Stimulated activated CD8-positive, alpha-beta memory T cell treated with anti-CD3 and anti-CD28 coated beads, Interleukin-7, amount 100 ng/mL, for 4 hours (primary cell): ENCODE measurements at places on chromosomes 4 and X.

DNA sequence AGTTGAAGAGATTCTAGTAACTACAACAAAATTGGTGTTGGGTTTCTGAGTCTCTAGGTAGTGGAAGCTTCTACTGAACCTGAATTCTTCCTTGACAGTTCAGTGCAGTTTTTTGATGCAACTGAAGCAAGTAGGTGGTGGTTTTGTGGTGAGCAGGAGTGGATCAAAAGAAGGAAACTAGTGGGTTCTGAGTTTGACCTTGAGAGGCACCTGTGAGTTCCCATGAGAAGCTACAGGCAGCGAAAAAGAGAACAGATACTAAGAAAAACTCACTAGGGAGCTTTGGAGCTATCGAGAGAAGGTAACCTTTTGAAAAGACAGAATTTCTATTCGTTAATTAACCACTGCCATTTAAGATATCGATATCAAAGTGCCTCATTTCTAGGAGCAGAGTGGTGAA is 145.2 kb downstream of the PDHA2 start:
- no peak for DNase-seq

GRCh38 chr4:173169178-173169427 is 492 bp downstream of the GALNT7 start:
- no peak for DNase-seq

DNA sequence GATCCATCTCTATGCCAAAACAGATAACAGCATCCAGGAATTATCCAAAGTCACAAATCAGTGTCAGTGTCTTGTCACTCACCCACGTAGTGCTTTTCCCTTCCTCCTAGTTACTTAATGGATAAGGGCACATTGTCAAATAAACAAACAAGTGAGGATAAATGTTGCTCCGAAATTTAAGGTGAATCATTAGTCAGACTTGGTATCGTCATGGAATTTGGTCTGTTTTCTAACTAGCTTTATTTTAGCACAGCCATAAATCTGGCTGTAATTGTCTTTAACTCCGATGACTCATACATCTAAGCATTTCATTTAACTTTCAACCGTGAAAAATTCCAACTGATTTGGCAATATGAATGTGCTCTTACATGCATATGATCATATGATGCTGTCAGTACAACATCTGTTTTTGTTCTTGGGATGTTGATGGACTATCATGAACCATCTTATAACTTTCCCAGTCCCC is 83.3 kb downstream of the SNCA start:
- DNase-seq: no peak

DNA sequence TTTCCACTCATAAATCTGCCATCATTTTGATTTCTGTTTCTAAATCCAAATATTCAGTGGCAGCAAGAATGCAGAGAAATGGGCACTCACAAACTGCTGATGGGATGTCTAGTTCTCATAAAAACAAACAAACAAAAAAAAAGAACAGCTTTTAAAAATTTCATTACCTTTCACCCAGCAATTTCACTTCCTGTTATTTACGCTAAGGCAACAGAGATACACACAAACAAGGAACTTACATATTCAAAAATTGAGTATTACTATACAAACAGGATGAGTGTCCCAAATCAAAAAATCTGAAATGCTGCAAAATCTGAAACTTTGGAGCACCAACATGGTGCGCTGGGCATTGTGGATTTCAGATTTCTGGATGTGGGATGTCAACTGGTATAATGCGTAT is 36.4 kb downstream of the FAT1 start:
- no peak for DNase-seq

GRCh38 chrX:140866446-140866845 is 135.9 kb upstream of the SPANXB1 start:
- DNase-seq: no peak

DNA sequence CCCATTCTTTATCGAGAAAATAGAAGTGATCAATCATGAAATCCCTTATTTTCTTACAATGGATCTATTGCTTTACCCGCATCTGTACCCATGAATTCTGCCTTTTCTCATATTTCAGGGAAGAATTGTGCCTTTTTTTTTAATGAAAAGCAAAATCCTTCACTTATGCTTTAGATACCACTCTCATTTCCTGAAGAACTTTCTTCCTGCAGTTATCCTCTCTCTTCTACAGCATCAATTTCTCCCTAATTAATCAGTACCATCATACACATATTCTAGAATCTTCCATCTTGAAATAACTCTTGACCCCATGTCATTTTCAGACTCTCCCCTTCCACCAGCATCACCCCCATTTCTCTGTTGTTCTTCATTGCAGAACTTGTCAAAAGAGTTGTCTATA is 26.6 kb downstream of the ARL9 start:
- no peak for DNase-seq

GRCh38 chr4:64727960-64728359 is 318.7 kb upstream of the TECRL start:
- DNase-seq: no peak

DNA sequence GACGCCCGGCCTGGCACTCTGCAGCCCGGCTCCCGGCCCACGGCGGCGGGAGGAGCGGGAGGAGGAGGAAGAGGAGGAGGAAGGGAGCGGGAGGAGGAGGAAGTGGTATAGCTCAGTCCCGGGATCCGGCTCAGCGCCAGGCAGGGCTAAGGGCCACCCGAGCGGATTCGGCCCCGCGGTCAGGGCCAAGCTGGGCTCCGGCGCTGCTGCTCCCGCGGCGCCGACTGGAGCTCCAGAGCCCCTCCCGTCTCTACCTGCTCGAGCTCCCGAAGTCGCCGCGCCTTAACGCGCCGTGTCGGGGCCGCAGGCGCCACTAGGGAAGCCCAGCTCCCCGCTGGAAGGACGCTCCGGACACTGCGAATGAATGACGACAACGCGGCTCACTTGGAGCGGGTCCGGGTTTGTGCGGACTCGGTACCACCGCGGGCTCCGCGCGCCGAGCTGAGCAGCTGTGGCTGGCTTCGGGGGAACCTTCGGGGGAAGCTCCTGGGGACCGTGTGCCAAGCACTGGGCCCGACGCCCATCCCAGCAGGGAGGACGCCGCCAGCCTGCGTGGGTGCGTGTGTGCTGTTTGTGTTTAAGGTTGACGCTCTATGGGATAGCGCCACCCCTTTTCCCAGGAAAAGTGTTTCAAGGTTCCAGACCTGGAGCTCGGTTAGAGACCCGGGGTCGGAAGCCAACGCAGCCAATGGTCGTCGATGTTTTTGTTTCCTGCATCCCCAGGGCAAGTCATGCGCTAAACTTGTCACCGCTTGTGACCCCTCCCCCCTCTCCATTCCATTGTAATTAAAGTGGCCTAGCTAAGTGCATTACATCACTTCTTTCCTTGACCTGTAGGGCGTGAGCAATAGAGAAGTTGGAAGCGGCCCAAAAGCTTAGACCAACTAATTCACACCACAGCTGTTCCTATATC is at the start of gene TBC1D9:
TBC1D9 (minus strand) TSS at position 67 of the 913 bp plus-strand sequence. CDS start 340 bp downstream, outside the sequence.
- no peak for DNase-seq

- DNase-seq: no peak
Measured at GRCh38 chr4:186304866-186305505, 39.0 kb downstream of the F11 start.

DNA sequence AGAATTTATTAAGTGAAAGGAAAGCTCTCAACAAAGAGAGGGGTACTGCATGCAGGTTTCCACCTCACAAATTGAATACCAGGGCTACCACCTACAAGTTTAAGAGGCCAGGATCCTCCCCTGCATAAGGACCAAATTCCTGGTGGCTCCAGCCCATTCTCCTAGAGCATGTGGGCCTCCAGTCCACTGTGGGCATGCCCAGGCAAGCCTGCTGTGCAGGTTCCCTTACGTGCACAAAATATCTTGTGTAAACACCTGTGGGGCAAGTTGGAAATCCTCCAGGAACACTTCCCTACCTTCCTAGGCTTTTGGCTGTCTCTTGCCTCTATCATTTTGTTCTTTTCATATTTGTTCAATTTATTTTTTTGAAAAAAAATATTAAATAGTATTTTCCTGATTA is 724.3 kb downstream of the ARAP2 start:
- no peak for DNase-seq

GRCh38 chr4:94934201-94934600 is 176.4 kb downstream of the BMPR1B start:
- no peak for DNase-seq

DNA sequence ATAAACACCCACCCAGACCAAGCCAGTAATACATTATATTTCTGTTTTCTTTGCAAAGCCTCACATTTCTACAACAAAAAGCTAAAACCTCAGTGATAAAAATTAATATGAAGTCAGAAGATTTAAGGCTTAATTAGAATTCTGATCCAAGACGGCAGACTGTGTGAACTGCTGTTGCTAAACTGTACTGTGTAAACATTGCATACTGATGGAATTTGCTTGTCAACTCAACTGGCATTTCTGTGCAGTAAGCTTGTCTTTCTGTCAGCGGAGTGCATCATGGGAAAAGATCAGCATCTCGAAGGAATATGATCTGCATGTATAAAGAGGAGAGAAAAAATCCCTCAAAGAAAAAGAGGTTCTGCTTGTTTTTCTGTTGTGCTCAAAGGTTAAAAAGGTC is 69.4 kb upstream of the SPANXB1 start:
- DNase-seq: no peak

DNA sequence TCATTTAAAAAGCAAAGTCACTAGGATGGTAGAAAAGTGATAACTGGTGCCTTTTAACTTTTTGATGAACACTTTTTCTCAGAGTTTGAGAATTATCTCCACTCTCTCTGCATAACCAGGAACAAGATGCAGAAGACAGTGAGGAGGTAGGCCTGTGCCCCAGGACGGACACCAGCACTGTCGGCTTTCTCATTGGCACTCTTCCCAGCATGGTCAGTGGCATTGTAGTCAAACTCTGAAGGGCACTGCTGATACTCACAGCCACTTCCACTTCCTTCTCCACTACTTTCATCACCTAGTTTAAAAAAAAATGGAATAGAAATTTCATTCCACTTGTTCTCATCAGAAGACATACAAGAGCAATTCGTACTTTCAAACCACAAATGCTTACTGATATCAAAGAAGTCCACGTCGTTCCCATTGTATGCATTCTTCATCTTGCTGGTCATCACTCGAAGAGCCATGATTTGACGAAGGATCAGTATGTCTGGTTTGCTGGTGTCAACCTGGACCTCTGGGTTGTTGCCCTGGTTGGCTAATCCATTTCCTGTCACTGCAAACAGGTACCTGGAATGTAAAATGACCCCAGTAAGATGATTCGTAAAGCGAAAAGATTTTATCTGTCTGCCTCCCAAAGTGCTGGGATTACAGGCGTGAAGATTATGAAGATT is 84.8 kb upstream of the TFDP3 start:
- no peak for DNase-seq

DNA sequence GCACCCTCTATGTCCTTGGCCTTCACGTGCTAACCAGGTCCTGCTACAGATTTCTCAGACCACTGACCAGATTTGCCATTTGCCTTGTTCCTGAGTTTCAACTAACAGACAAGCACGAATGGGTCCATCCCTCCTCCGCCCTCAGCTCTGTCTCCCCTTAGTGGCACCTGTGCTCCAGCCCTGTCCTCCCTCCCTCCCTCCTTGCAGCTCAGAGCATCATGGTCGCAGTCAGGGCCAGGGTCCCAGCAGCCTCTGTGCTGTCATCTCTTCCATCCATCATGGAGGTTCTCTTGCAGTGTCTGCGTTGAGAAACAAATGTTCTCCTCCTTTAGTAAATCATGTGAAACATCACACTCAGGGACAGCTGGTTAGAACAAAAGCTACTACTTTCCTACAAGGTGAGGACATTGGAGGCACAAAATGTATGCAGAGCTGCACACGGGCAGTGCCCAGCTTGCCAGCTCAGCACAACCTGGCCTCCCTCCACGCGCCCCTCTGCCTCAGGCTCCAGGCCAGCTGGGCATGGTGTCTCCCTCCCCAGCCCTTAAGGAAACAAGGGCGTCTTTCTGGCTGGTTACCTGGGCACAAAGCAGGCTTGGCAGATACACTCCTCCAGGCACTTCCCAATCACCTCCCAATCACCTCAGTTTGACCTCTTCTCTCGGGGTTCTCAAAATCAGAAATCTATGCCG is 79.5 kb upstream of the ATP6AP2 start:
- no peak for DNase-seq

DNA sequence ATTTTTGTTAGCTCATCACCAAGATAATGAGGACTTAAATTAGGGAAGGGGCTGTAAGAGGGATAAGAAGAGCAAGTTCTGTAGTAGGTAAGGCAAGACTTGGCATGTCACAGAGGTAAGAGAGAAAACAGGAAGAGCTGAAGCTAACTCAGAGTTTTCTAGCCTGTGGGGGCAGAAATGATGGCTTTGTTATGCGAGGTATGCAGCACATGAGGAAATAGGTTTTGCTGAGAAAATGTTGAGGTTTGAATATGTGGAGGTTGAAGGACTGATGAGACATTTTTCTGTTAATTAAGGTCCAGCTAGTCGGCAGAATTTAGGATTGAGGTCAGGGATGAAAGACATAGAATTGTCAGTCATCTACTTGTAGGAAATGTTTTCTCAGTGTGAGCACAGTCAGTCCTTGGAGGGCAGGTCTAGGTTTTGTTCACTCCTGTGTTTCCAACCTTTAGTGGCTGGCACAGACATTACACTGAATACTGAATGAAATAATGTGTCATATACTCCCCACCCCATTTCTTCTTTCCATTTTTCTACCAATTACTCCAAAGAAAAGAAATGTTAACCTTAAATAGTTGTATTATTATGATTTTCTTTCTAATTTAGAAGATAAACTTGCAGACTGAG is 154.0 kb upstream of the AADAT start:
- DNase-seq: no peak

DNA sequence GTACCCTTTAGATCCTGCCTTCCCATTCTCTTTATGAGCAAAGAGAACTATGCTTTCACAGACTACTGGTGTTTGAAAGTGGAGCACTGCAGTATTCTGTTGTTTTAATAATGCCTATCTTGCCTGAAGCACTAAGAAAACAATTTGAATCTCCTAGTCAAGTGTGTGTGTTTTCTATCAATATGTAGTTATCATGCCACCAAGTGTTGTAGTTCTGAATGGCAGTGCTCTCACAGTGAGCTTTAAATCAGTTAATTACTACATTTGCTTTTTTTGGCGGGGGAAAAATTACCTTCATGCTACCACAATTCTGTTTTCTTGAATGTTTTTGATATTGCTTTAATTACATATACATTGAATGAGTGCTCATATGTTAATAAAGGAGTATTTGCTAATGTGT is 143.6 kb upstream of the FAM47A start:
- no peak for DNase-seq

- no peak for DNase-seq
Measured at GRCh38 chr4:26525136-26525770, 35.0 kb upstream of the CCKAR start.

GRCh38 chr4:114527637-114528036 is 71.0 kb upstream of the UGT8 start:
- no peak for DNase-seq
